Panc1 (cell line): ENCODE measurements at places on chromosomes 12 and 14.

DNA sequence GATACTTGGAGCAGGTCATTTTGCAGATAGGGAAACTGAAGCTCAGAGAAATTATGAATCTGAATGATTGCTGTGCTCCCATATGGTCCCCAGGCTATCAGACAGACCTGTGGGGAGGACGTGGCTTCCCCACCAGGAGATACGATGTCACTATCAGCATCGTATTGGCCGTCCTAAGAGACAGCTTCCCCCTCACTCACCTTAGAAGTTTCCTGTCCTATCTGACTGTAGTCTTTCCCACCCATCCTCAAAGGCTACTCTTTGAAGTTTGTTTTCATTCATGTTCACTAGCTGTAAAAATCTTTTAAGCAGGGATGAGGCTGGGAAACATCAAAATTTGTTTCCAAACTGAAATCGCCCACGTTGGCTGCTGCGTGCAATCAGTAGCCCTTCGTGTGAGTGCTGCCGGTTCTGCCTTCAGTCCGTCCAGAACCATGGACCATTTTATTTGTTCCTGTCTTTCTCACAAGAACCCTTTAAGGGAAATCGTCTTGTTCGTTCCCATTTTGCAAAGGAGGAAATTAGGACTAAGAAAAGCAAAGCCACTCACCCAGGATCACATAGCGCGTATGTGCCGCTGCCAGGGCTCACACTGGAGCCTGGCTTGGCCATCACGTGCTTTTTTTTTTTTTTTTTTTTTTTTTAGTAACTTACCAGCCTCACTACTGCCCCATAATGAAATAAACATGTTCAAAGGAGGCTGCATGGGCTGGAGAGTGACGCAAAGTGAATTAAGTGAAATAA is 1.0 kb upstream of the KDM2B start:
- DNase-seq, result no peak

DNA sequence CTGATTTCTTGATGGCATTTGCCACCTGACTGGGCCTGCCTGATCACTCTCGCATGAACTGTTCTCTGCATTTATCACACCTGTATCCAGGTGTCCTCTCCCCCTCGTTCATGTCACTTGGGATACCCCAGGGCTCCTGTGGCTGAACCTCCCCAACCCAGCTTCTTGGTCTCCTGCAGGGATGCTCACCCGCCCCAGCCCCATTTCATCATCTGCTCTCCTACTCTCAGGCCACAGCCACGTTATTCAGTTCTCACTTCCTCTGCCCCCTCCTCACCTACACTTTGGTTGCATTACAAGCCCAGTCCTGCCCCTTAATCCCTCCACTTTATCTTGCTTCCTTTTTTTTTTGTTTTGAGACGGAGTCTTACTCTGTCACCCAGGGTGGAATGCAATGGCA is 35.5 kb downstream of the TMBIM6 start:
- no peak for DNase-seq

DNA sequence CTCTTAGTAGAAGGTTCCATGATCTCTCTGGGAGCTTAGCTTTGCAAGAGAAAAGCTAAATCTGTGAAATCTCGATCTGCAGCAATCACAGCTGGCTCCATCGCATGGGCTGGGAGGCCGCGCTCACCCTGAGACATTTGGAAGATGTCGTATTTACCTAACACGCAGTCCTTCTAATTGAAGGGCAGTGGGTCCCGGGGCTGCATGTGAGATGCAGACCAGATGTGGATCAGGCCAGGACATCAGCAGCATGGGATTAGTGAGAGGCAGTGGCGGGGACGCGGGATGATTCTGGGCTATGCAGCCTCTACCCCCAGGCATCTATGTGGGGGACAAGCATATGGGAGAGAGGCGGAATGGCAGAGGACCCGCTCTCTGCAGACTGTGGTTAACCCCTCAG is 312.4 kb upstream of the RTL1 start:
- DNase-seq, result no peak

DNA sequence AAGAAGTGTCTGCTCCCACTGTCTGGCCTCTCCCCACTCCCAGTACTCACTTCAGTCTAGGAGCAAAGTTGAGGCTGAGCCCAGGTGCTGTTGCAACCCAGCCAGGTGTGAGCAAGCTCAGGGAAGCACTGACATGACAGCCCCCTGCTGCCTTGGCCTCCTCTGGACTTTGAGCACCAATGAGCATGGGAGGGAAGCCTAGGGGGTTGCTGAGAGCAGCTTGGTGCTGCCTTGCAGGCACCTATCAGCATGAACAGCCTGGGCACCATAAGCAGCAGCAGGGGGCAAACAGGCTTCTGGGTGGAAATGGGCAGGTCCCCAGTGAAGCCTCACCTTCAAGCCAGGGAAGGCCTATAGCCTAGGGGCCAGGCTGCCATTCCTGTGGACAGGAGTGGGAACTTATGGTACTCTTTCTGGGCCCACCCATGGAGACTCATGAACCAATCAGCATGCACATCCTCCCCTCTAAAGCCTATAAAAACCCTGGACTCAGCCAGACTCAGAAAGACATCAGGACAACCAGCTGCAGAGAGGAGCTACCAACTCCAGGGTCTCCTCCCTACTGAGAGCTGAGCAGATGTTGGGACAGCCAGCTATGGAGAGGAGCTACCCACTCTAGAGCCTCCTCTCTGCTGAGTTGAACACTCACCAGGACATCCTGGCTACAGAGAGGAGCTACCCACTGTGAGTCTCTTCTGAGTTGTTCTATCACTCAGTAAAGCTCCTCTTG is 49.3 kb downstream of the EGLN3 start:
- no peak for DNase-seq
